ENCODE measurements at places on chromosomes 16 and 17.

DNA sequence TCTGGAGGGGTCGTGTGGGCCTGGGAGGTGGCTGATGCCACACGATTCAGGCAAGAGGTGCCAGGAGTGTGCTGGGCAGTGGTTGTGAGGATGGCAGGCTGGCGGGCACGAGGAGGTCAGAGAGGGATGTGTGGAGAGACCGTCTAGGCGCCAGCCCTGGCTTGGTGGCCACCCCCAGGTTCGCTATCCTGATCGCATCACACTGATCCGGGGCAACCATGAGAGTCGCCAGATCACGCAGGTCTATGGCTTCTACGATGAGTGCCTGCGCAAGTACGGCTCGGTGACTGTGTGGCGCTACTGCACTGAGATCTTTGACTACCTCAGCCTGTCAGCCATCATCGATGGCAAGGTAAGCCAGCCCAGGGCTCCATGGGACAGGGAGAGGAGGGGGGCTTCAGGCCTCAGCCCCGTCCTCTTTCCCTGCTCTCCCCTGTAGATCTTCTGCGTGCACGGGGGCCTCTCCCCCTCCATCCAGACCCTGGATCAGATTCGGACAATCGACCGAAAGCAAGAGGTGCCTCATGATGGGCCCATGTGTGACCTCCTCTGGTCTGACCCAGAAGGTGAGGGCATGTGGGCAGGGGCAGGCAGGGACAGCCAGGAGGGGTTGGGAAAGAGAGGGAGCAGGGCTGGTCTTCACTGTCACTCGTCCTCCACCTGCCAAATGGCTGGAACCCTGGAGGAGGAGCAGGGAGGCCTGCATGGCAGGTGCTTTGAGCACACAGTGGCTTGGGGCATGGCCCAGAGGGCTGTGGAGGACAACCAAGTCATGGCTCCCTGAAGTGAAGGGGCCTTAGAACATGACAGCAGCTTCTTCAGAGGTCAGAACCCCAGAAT lies 7.6 kb downstream of the PPP4C start:
- DNase-seq, result no peak

GRCh38 chr16:11109566-11109965 lies 146.4 kb downstream of the SOCS1 start:
- DNase-seq, result no peak

DNA sequence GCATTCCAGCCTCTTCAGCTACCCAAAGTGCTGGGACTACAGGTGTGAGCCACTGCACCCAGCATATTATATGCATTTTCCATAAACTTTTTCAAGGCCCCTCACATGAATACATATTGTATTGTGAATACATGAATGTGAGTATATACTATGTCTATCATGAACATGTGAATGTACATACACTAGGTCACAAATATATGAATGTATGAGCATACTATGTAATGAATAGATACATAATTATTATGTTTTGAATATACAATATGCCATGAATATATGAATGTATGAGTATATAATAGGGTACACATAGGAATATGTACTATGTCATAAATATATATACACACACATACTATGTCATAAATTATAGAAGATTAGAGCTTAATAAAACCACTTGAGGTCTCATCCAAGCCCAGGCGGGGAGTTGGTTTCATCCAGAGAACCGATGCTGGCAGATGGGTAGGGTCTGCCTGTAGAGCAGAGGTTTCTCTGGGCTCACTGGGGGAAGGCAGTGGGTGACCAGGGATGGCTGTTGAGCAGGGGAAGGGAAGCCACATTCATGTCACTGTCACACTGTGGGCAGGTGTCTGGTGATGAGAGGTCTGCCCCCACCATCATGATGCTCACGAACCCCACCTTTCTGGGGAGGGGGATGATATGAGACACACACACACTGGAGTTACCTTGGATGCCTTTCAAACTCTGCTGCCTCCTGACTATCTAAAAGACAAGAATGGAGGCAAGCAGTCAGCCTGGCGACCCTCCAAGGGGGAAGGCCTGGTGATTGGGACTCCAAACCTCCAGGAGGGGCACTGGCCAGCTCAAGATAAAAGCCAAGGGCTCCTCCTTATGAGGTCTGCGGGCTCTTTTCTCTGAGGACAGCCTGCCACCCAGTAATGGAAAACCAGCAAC lies 7.3 kb downstream of the C16orf95 start:
- no peak for DNase-seq

GRCh38 chr17:72518159-72518732 lies 397.4 kb downstream of the SOX9 start:
- DNase-seq, result no peak

DNA sequence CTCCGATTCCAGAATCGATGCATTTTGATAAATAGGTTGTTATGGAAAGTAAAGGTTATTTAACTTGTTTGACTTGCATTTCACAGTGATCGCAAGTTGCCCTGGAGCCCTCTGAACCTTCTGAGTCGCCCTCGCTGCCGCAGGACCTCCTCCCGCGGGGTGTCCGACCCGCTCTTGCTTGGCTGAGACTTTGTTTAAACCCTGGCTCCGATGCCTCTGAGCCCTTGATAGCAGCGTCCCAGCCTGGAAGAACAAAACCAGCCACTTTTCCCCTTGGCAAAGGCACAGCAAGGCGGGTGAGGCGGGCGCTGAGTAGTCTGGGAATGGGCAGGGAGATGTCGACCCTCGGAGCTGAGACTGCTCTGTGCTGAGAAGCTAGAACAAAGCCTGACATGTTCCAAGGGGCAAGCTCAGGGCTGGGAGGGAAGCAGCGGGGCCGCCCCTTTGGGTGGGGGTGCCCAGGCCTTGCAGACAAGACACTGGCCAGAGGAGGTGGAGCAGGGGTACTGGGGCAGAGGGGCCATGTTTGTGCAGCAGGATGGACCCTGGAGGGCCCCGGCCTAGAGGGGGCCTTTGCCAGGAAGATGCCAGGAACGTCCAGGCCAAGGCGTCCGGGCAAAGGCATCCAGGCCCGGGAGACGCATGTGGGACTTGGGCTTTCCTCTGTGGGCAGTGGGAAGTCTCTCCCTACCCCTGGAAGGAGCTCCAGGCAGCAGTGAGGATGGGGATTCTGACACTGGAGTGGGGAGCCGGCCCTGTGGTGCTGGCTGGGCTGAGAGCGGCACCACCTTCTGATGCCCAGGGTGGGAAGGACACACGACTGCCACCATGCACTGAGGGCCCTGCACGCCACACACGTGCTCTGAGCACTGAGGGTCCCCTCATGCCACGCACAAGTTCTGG lies 30.3 kb upstream of the CDH15 start:
- DNase-seq, result no peak

Data from NCI-H82 (cell line).